ENCODE measurements at places on chromosomes 2 and 18. TPM values are rescaled to one million over a fixed set of nuclear protein-coding genes. Genes with fewer than 3 reads are reported as not detected.

DNA sequence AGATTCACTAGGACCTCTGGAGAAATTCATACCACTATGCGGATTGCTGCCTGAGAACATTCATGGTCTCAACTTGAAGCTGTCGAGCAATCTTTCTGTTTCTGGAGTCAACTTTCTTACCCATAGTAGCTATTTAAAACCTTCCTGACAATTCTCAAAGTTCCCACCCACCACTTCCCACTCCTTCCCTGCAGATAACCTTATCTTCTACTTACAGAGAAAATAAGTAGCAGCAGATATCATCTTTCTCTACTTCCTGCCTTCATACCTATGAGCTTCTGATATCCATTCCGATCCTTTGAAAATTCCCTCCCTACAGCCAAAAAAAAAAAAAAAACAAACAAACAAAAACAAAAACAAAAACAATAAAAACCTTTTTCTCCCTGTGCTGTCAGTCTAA, 81.2 kb upstream of the CYRIA start:
- no peaks in the 10 kb centered on the region for H3K4me1 ChIP-seq
- no peak overlapping the region for H3K4me3 ChIP-seq
- H3K27ac ChIP-seq, result no peak overlapping the region
- no peaks in the 10 kb centered on the region for H3K36me3 ChIP-seq
- no peaks in the 10 kb centered on the region for H3K27me3 ChIP-seq
- DNase-seq, result no peak

GRCh38 chr2:176395273-176395854, 126.1 kb downstream of the MTX2 start:
- no peaks in the 10 kb centered on the region for H3K36me3 ChIP-seq
- no peak for DNase-seq
- H3K4me3 ChIP-seq, result no peak overlapping the region
- no peak overlapping the region for H3K27ac ChIP-seq
- no peaks in the 10 kb centered on the region for H3K4me1 ChIP-seq

DNA sequence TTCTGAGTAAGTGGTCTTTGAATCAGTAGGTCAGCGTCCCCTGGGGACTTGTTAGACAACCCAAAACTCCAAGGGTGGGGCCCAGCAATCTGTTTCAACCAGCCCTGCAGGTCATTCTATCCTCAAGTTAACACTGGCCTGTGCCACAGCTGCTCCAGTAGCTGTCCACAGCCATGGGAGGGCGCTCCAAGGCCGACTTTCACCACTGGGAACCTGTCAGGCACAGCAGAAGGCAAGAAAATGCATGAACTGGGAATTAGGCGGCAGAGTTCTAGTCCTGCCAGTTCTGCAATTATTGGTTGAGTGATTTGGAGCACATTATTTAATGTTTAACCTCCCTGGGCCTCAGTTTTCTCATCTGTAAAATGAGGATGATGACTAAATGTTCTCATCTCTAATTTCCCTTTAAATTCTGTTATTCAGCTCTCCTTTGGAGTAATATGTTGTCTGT, 17.4 kb upstream of the MRPL33 start:
- H3K4me3 ChIP-seq, result no peak overlapping the region
- H3K27ac ChIP-seq, result no peak overlapping the region
- no peaks in the 10 kb centered on the region for H3K27me3 ChIP-seq
- DNase-seq, result peak; percentile 40

GRCh38 chr18:64851726-64852125, 702.8 kb upstream of the LINC00305 start:
- H3K4me3 ChIP-seq, result no peak overlapping the region
- H3K36me3 ChIP-seq, result no peaks in the 10 kb centered on the region
- peak overlapping the region; percentile 17 for H3K27ac ChIP-seq
- no peaks in the 10 kb centered on the region for H3K4me1 ChIP-seq

DNA sequence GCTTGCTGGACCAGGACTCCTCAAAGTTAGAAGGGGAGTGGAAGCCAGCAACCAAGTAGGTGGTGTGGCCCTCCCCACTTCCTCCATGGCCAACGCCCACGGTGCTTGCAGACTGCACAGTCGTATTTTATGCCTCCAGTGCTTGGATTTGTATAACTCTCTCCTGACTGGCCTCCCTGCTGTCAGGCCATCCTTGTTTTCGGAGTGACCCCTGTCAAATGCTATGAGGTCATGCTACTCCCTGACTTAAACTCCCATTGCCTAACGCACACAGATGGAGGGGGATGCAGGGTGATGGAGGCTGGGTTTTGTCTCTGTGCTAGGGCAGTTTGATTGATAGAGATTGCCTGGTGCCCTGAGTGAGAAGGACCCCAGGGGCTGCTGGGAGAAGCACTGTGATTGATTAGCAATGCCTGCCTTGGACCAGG, 36.1 kb downstream of the GLI2 start:
- H3K4me1 ChIP-seq, result peaks cover 4% of the 10 kb centered on the region
- no peak overlapping the region for H3K27ac ChIP-seq
- no peak for DNase-seq

Gene ASB18
- total RNA-seq, result not detected

Gene CCDC74B
- total RNA-seq, result 7.2 TPM

DNA sequence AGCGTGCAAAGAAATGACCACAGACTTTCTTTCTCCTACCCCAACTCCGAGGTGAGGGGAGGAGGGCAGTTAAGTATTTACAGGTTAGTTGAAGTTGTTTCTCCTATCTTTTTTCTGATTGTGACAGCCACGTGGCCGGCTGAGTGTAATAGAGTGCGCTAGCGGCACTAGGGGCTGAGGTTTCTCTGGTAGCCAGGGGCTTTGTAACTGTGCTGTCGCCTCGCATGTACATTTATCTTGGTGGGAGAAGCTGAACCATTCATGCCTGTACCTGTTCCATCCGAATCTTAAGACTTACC, 214.1 kb upstream of the STON1 start:
- no peaks in the 10 kb centered on the region for H3K36me3 ChIP-seq
- no peaks in the 10 kb centered on the region for H3K27me3 ChIP-seq
- no peak for DNase-seq
- H3K27ac ChIP-seq, result peak overlapping the region; percentile 97
- H3K4me1 ChIP-seq, result peaks cover 38% of the 10 kb centered on the region
- peak overlapping the region; percentile 78 for H3K4me3 ChIP-seq

- H3K27me3 ChIP-seq, result no peaks in the 10 kb centered on the region
- H3K4me1 ChIP-seq, result peaks cover 30% of the 10 kb centered on the region
- H3K27ac ChIP-seq, result peak overlapping the region; percentile 92
- H3K4me3 ChIP-seq, result no peak overlapping the region
Measured at GRCh38 chr2:127632592-127633489, 13.1 kb upstream of the GPR17 start.

DNA sequence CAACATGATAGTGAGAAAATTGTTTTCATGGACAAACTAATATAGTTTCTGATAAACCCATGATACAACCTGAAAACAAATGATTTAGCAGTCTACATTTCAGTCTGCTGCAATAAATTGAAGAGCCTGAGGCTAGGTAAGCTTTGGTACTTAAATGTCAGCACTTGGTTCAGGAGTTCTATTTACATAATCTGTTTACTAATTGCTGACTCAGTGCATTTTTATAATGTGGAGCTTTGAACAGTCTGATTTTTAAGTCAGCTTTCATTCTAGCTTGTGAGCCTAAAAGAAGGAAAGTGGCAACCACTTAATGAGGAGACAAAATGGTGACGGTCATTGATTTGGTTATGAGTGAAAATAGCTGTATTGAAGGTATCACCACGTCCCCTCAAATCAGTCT, 488.6 kb downstream of the CPS1 start:
- H3K4me1 ChIP-seq, result no peaks in the 10 kb centered on the region
- no peak overlapping the region for H3K4me3 ChIP-seq
- DNase-seq, result no peak
- H3K27ac ChIP-seq, result no peak overlapping the region

Gene AMER3
- not detected for total RNA-seq

Gene KCNG2
- 0.84 TPM for total RNA-seq

DNA sequence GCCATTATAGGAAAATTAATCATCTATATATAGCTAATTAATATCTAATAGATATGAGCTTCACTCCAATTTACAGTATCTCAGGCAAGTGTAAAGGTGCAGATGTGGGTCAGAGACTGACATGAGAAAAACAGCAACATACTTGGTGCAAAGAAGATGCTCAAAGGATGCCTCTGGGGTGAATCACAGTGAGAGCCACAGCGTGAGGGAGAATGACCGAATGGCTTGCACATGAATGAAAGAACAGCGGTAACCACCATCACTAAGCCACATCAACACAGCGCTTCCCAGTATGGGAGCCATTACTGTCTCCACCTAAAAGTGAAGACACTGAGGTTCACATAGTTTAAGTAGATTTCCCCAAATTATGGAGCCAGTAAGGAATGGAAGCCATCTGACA, 423.4 kb upstream of the ID2 start:
- H3K27ac ChIP-seq, result no peak overlapping the region
- no peaks in the 10 kb centered on the region for H3K27me3 ChIP-seq
- H3K4me1 ChIP-seq, result peaks cover 17% of the 10 kb centered on the region
- no peaks in the 10 kb centered on the region for H3K36me3 ChIP-seq
- DNase-seq, result no peak

DNA sequence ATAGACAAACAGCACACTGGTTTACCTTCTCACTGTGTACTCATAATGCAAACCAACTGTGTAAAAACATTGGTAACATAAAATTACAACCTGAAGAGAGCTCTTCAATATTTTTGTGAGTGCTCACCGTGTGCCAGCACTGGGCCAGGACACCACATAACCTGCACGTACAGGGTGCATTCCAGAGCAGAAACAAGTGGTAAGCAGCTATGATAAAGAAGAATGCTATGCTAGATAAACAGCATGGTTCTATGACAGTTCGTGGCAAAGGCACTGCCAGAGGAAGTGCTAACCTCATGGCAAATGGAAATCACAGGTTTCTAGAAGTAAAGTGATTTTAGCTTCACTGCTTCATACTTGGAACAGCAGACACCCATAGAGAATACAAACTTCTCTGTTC, 343.5 kb downstream of the MTX2 start:
- DNase-seq, result no peak
- H3K4me3 ChIP-seq, result no peak overlapping the region

Gene SPATS2L
- total RNA-seq, result 74.1 TPM

GRCh38 chr18:3511980-3512379, 62.0 kb downstream of the TGIF1 start:
- H3K27me3 ChIP-seq, result no peaks in the 10 kb centered on the region
- DNase-seq, result no peak
- H3K4me1 ChIP-seq, result no peaks in the 10 kb centered on the region
- H3K36me3 ChIP-seq, result no peaks in the 10 kb centered on the region
- H3K27ac ChIP-seq, result peak overlapping the region; percentile 25

DNA sequence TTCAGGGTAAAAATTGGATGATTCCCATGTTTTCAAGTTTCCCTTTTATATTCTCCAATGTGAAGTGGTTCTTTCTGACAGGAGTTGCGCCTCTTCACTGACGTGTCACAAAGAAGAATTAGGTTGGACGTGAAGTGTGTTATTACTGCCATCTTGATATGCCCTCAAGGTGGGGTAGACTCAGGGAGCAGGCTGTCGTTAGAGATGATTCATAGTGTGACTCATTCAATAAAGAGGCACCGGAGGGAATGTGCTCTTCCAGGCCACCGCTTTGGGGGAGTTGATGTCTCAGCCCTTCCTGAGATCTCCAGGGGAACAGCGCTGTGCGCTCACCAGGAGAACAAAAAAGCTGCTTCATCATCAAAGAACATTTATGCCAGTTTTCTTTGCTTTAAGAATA, 3.6 kb upstream of the DGKD start:
- H3K4me3 ChIP-seq, result no peak overlapping the region
- no peaks in the 10 kb centered on the region for H3K36me3 ChIP-seq
- no peak overlapping the region for H3K27ac ChIP-seq
- H3K27me3 ChIP-seq, result no peaks in the 10 kb centered on the region

GRCh38 chr2:217978536-217979150, 24.2 kb downstream of the TNS1 start:
- H3K36me3 ChIP-seq, result no peaks in the 10 kb centered on the region
- H3K27me3 ChIP-seq, result peaks cover 4% of the 10 kb centered on the region
- no peaks in the 10 kb centered on the region for H3K4me1 ChIP-seq
- peak overlapping the region; percentile 19 for H3K27ac ChIP-seq

GRCh38 chr2:10880586-10881321, 31.0 kb upstream of the KCNF1 start:
- H3K4me3 ChIP-seq, result no peak overlapping the region
- H3K27ac ChIP-seq, result no peak overlapping the region
- no peaks in the 10 kb centered on the region for H3K27me3 ChIP-seq

DNA sequence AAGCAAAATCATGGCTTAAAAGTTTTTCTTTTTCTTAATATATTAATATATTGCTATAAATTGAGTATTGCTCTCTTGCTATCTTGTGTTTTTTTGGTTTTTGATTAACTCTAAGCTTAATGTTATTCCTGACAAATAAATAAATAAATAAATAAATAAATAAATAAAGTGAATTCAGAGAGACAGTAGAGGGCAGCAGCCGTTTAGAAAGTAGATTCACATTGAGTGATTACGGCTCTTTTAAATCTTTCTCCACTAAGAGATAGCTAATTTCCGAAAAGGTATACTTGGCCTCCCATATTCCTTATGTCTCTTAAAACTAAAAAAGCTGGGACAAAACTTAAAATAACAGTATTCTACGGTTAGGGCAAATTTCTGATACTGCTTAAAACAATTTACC, 34.3 kb downstream of the MSH2 start:
- H3K27ac ChIP-seq, result no peak overlapping the region
- no peak overlapping the region for H3K4me3 ChIP-seq
- no peaks in the 10 kb centered on the region for H3K36me3 ChIP-seq
- no peaks in the 10 kb centered on the region for H3K4me1 ChIP-seq
- no peak for DNase-seq

Gene GKN2
- total RNA-seq, result not detected

Gene HOXD3
- 10.5 TPM for total RNA-seq

Gene CIB4
- not detected for total RNA-seq

DNA sequence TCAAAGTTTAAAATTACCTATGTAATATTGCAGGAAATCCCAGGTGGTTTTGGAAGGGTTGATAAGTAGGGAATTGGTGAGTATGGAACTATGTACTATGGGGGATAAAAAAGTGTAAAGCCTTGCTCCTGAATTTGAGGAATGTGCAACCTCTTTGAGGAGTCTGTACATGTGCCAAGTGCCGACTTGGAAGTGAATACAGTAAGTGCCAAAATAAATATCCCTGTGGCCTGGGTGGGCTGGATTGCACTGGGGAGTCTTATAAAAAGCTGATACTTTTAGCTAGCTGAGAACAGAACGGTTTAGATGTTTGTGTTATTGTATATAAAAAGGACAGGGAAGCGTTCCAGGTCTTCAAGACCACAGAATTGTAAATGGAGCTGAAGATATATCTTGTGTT, 317.1 kb upstream of the LRRTM1 start:
- H3K27me3 ChIP-seq, result no peaks in the 10 kb centered on the region
- no peak overlapping the region for H3K4me3 ChIP-seq
- no peak for DNase-seq
- no peak overlapping the region for H3K27ac ChIP-seq

DNA sequence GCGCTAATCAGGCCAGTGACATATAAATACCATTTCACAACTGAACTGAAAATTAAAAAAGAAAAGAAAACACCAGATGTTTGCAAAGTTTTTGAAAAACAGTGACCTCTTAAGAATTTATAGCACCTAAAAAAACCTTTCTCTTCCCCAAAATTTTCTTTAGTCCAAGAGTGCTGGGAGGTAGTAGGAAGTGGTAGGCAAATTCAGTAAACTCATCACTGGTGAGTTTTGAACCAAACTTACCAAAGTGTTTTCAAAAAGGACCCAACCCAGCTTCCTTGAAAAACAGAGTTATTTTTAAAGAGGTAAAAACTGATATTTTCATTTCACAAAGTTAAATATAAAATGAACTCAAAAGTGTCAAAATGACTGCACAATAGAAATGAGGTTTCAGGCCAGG, 90.4 kb downstream of the TMEM247 start:
- no peak for DNase-seq
- no peak overlapping the region for H3K4me3 ChIP-seq
- peaks cover 31% of the 10 kb centered on the region for H3K4me1 ChIP-seq
- no peaks in the 10 kb centered on the region for H3K36me3 ChIP-seq

All from tibial nerve (tissue), 4 donors.